ENCODE measurements at places on chromosomes 11 and 22.

DNA sequence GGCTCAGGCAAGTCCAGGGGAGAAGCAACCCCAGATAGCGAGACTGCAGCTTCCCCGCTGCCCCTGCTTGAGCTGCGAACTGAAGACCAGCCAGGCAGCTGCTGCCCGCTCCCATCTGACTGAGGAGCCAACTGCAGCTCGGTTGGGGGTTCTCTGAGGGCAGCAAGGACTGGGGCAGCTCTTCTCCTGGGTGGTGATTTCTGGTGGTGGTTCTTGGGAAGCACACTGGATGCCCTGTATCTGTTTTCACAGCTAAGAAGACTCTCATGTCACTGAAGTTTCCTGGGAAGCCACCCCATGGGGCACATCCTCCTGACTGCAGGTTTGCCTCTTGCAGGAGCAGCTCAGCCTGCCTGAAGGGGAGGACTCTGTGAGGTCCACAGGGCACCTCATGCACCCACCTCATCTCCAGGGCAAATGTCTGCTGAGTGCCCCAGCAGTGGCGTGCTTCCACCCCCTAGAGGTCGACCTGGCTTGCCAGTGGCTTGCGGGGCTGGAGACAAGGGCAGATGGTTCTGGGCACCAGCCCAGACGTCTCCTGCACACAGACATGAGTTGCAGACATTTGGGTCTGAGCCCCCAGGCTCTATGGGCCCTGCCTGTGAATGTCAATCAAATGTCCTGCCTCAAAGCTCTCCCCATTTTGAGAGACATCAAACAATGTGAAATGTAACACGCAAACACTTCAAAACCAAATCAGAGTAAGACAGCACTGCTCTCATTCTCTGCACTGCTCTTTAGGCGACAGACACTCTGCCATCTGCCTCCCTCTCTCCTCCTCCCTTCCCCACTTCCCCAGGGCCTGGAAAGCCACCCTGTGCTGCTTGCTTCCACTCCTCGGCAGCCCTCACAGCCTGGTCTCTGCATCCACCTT, 800.9 kb downstream of the BRD1 start:
- no peak for DNase-seq

DNA sequence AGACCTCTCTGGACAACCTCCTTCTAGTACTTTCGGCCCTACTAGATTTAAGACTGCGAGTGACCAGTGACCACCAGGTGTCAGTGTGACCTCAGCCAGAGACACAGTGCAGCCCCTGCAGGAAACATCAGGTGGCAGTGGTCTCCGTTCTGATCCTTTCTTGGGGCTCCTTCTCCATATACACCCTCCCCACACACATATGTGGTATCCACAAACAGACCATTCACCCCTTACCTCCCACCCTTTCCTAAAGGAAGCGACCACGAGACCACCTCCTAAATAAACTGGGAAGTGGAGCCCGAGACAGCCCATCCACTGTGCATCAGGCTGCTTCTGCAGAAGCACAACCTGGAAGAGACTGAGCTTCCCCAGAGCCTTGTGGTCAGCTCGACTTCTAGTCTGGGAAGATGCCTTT, 38.5 kb upstream of the CYP2D6 start:
- peak; percentile 66 for DNase-seq

DNA sequence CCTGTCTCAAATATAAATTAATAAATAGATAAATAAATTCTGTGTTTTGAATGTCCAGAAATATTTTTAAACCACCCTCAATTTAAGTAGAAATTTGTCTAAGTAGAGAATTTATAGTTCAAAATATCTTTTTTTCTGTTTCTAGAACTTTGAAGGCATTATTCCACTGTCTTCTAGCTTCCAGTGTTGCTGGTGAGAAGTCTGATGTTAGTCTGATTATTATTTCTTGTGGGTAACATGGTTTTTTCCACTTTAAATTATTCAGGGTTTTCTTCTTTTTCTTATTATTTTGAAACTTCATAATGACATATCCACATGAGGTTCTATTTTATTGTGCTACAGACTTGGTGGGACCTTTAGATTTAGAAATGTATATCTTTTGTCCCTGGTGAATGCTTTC, 46.4 kb upstream of the HEPHL1 start:
- DNase-seq: no peak

DNA sequence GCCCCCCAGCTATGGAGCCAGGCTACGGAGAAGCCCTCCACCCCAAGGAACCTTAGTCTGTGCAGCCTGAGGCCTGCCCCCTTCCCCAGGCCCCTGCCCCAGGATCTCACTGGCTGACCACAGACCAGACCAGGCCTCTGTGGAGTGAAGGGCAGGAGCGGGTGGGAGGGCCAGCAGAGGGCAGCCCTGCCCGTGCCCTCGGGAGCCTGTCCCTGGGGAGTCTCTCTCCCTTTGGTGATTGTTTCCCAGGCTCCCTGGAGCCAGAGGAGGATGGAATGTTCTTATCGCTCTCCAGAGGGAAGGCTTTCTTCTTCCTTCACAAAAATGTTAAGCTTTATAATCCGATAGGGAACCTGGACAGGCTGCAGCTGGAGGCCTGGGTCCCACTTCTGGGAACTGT, 455.3 kb downstream of the SOX6 start:
- DNase-seq: peak; percentile 29
